Esophagus muscularis mucosa (tissue), 4 donors: ENCODE measurements at places on chromosomes 4 and X. TPM values are rescaled to one million over a fixed set of nuclear protein-coding genes. Genes with fewer than 3 reads are reported as not detected.

FAM149A gene
- 38.8 TPM for total RNA-seq

P2RY4 gene
- not detected for total RNA-seq

GABRG1 gene
- total RNA-seq, result under 0.01 TPM

SSX3 gene
- total RNA-seq, result not detected

SGMS2 gene
- total RNA-seq, result 400 TPM

DNA sequence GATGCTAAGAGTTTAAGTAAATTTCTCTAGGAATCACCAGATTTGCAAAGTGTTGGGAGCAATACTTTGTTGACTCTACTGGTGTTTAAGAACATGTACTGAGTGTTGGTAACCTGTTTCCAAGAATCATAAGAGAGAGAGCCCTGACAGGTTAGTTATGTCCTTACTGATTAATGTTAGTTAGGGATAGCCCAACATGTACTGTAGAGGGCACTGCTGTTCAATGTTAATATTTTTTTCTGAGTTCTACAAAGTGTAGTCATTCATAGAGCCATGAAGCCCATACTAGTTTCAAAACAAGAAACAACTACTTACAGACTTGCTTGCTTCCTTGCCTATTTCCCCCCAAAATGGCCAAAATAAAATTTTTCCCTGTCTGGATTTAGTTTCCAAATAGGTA is 11.9 kb downstream of the TMPRSS11D start:
- no peak for DNase-seq

- no peak for DNase-seq
These were observed 31.3 kb downstream of the IL13RA2 start for GRCh38 chrX:114985967-114986592.

GRCh38 chrX:21912989-21913388 is 27.5 kb upstream of the SMS start:
- DNase-seq, result no peak

DNA sequence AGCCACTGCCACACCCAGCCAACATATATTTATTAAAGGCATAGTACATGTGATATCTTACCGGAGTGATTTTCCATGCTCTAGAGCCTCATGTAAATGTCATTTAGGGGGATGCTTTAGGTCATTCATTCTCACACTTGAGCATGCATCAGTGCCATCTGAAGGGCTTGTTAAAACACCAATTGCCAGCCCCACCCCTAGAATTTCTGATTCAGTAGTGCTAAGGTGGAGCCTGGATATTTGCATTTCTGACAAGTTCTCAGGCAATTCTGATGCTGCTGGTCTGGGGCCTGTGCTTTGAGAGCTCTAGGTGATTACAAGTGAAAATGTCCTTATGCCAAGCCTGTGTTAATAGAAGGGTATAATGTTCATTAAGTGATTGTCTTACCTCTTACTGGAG is 107.7 kb downstream of the PHEX start:
- DNase-seq, result no peak

DNA sequence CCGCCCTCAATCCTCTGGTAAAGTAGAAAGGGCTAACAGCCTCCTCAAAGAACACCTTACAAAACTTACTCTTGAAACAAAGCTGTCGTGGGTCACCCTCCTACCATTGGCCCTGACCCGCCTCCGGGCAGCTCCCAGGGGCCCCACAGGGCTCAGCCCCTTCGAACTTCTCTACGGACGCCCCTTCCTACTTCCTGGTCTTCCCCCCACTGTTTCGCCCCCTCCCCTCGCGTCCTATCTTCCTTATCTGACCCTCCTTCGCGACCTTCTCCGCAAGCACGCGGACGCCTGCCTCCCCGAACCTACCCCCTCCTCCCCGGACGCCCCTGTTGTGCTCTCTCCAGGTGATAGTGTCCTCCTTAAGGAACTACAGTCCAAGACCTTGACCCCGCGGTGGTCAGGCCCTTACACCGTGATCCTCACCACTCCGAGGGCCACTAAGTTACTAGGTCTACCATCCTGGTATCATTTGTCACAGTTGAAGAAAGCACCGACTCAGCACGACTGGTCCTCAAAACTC is 963.1 kb downstream of the RPA4 start:
- DNase-seq, result no peak
